ENCODE measurements at places on chromosomes 12 and 14. TPM values are rescaled to one million over a fixed set of nuclear protein-coding genes. Genes with fewer than 3 reads are reported as not detected.

- no peaks in the 10 kb centered on the region for H3K36me3 ChIP-seq
- no peak for DNase-seq
- no peak overlapping the region for H3K27ac ChIP-seq
- no peaks in the 10 kb centered on the region for H3K27me3 ChIP-seq
- no peak overlapping the region for H3K4me3 ChIP-seq
Observed at GRCh38 chr12:66529934-66530333, 148.9 kb downstream of the GRIP1 start.

DNA sequence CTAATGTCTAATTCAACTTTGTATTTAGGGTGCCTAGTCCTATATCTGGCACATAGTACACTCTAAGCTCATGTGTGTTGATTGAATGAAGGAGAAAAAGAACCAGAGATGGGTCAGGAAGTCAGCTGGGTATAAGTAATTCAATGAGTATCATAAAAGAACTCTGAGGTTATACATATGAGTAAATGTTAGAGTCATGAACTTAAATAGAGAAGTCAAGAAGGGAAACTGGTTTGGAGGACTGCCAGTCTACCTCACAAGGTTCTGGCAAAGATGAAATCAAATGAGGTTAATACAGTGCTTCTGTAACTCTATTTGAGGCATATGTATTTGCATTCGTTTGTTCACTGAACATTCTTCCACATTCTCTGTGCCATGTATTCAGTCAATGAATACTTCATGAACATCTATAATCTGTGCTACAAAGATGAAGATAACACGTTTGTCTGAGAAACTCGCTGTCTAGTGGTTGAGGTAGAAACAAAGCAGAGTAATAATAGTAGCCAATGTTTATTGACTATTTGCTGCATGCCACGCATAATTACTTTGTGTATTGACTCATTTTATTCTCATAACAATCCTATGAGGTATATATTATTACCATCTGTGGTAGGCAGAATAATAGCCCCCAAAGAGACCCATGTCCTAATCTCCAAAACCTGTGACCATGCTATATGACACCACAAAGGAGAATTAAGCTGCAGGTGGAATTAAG lies 88.9 kb downstream of the PTGER2 start:
- peaks cover 19% of the 10 kb centered on the region for H3K36me3 ChIP-seq
- H3K27ac ChIP-seq: peak overlapping the region; percentile 47
- no peak overlapping the region for H3K4me3 ChIP-seq
- no peaks in the 10 kb centered on the region for H3K27me3 ChIP-seq
- no peak for DNase-seq
- peaks cover 69% of the 10 kb centered on the region for H3K4me1 ChIP-seq

GRCh38 chr12:25976289-25976688 lies 17.8 kb downstream of the RASSF8 start:
- H3K27me3 ChIP-seq: peaks cover 12% of the 10 kb centered on the region
- no peak overlapping the region for H3K4me3 ChIP-seq
- no peak for DNase-seq

GRCh38 chr12:95738024-95738611 lies 52.4 kb downstream of the NTN4 start:
- no peak overlapping the region for H3K27ac ChIP-seq
- H3K4me3 ChIP-seq: no peak overlapping the region
- no peaks in the 10 kb centered on the region for H3K27me3 ChIP-seq
- no peaks in the 10 kb centered on the region for H3K36me3 ChIP-seq

DNA sequence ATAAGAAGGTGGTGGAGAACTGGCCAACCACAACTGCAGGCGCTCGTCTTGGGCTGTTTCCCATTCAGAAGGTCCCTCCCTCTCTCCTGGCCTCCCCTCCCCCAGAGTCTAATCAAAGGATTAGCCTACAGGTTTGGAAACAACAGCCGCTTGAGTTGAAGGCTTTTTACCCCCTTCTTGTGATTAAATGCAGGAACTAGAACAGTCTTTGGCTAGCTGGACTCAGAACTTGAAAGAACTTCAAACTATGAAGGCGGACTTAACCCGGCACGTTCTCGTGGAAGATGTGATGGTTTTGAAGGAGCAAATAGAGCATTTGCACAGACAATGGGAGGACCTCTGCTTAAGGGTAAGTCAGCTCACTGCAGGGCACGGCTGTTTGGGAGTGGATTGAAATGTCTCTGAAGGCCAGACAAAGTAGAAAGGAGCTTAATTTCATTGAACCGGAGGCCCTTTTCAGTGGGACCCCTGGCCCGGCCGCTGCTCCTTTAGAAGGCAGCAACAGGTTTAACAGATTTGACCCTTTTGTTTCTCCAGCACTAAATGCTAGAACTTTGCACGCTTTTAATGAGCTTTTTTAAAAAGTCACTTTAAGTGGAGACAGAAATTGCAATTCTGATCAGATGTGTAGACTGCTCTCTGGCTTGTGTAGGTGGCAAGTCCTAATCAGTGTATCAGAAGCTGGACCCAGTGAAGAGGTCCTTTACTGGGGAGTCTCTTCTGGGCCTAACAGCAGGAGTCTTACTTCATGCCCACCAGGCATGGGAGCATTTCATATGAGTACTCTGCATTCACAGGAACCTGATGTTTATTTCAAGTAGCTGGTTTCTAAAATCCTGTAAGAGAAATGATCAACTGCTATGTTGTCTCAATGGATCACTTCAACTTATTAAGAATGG lies 107.7 kb downstream of the ESR2 start:
- no peaks in the 10 kb centered on the region for H3K27me3 ChIP-seq
- H3K4me1 ChIP-seq: peaks cover 4% of the 10 kb centered on the region
- no peak overlapping the region for H3K27ac ChIP-seq
- peaks cover 20% of the 10 kb centered on the region for H3K36me3 ChIP-seq

DNA sequence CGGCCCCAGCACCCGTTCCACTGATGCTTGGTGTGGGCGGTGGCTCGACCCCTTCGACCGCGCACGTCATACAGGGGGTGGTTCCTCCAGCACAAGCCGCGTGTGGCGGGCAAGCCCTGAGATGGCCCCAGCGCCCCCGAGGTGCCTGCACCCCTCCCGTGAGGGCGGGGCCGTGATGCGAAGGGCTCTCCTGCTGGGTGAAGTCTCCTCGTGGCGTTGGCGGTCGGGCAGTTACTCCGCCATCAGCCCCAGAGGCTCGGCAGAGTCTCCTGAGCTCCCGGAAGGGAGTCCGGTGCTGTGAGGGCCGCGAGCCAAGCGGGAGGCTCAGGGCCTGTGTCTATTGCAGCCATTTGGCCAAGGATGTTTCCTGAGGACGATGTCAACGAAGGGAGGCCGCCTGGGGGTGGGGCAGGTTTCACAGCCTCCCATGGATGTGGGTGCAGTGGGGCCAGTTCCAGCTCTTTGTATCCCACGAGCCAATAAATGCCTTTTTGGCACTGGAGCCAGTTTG lies 78.1 kb upstream of the GALNT9 start:
- no peak overlapping the region for H3K4me3 ChIP-seq
- no peak for DNase-seq
- H3K27ac ChIP-seq: no peak overlapping the region

DNA sequence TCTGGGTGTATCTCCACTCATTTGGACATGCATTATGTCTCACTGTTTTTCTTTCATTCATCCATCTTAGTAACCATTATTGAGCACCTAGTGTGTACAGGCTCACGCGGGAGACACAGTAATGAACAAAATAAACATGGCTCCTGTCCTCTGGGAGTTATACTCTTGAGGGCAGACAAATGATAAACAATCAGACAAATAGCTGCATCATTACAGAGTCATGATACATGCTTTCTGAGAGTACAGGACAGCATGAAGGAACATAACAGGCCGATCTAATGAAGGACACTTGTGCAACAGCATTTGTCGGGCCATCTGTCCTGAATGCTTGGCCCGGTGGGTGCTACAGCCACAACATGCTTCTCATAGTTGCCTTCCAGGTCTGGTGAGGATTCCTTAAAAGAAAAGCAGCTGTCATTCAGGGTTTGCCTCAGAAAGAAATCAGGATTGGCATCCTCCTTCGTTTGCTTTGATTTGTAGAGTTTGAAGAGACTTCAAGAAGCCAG lies 77.2 kb upstream of the EGLN3 start:
- no peak overlapping the region for H3K27ac ChIP-seq
- peaks cover 2% of the 10 kb centered on the region for H3K27me3 ChIP-seq
- H3K36me3 ChIP-seq: no peaks in the 10 kb centered on the region
- no peak for DNase-seq
- no peak overlapping the region for H3K4me3 ChIP-seq
- peaks cover 14% of the 10 kb centered on the region for H3K4me1 ChIP-seq

GRCh38 chr14:60485057-60485597 lies 736 bp downstream of the C14orf39 start:
- H3K4me1 ChIP-seq: peaks cover 2% of the 10 kb centered on the region
- H3K4me3 ChIP-seq: no peak overlapping the region
- H3K36me3 ChIP-seq: no peaks in the 10 kb centered on the region
- H3K27me3 ChIP-seq: peaks cover 21% of the 10 kb centered on the region

GRCh38 chr14:104804481-104805325 lies 3.8 kb downstream of the ZBTB42 start:
- peaks cover 3% of the 10 kb centered on the region for H3K4me1 ChIP-seq
- DNase-seq: no peak
- H3K4me3 ChIP-seq: no peak overlapping the region
- H3K36me3 ChIP-seq: no peaks in the 10 kb centered on the region

- peaks cover 4% of the 10 kb centered on the region for H3K36me3 ChIP-seq
- H3K4me3 ChIP-seq: no peak overlapping the region
- no peak for DNase-seq
- H3K4me1 ChIP-seq: no peaks in the 10 kb centered on the region
- peaks cover 3% of the 10 kb centered on the region for H3K27me3 ChIP-seq
- no peak overlapping the region for H3K27ac ChIP-seq
Observed at GRCh38 chr12:46159309-46159901, 109.4 kb downstream of the SLC38A1 start.

DNA sequence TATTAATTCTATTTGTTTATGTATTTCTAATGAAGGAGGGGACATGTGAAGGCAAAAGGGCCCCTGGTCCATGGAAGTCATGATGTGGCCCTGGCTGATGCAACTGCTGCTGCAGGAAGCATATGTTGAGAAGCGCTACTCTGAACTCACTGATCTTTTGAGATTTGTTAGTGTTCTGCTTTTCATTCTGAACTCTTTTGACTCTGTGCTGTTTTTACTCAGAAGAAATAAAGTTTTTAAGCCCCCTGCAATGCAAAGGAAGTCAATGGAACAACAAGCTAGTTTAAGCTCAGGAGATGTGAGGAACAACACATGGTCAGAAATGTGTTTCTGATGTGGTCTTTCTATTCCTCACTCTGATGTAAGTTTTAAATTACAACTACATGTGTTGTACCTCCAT lies 88.9 kb upstream of the BTG1 start:
- no peaks in the 10 kb centered on the region for H3K36me3 ChIP-seq
- H3K27ac ChIP-seq: no peak overlapping the region
- no peak for DNase-seq
- H3K27me3 ChIP-seq: no peaks in the 10 kb centered on the region

- no peak overlapping the region for H3K4me3 ChIP-seq
- no peak for DNase-seq
- peaks cover 13% of the 10 kb centered on the region for H3K4me1 ChIP-seq
- H3K27me3 ChIP-seq: peaks cover 43% of the 10 kb centered on the region
- no peak overlapping the region for H3K27ac ChIP-seq
Observed at GRCh38 chr12:13347241-13348043, 150.9 kb downstream of the EMP1 start.

GRCh38 chr14:68216079-68216478 lies 396.5 kb downstream of the RAD51B start:
- no peak overlapping the region for H3K4me3 ChIP-seq
- H3K27ac ChIP-seq: no peak overlapping the region
- H3K4me1 ChIP-seq: peaks cover 17% of the 10 kb centered on the region
- no peaks in the 10 kb centered on the region for H3K27me3 ChIP-seq
- no peak for DNase-seq

- no peaks in the 10 kb centered on the region for H3K36me3 ChIP-seq
- H3K27me3 ChIP-seq: peaks cover 3% of the 10 kb centered on the region
- no peak for DNase-seq
- H3K4me1 ChIP-seq: peaks cover 9% of the 10 kb centered on the region
- no peak overlapping the region for H3K27ac ChIP-seq
- H3K4me3 ChIP-seq: no peak overlapping the region
Observed at GRCh38 chr14:51004352-51004800, 60.1 kb upstream of the PYGL start.

DNA sequence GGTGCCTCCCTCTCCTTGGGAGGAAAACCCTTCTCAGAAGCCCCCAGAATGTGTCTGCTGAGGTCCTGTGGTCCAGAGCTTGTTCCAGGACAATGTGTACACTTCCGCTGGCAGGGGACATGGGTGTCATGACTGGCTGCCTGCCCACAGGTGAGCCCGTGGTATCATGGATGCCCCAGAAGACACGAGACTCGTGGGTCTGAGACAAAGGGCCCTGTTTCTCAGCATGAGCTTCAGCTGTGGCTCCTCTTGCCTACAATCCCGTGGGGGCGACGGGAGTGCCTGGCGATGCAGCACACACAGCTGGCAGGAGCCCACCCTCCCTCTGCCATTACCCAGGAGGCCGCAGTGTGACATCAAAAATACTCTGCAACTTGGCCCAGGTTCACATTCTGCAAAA lies 7.0 kb downstream of the TMEM121 start:
- peaks cover 5% of the 10 kb centered on the region for H3K27me3 ChIP-seq
- no peak overlapping the region for H3K4me3 ChIP-seq
- no peak overlapping the region for H3K27ac ChIP-seq
- H3K4me1 ChIP-seq: peaks cover 2% of the 10 kb centered on the region

GRCh38 chr12:44465139-44465538 lies 411.0 kb downstream of the NELL2 start:
- H3K27me3 ChIP-seq: no peaks in the 10 kb centered on the region
- DNase-seq: no peak
- H3K4me1 ChIP-seq: no peaks in the 10 kb centered on the region
- no peak overlapping the region for H3K4me3 ChIP-seq
- no peaks in the 10 kb centered on the region for H3K36me3 ChIP-seq

GRCh38 chr12:48903982-48904411 lies 21.3 kb downstream of the FKBP11 start:
- H3K27me3 ChIP-seq: no peaks in the 10 kb centered on the region
- H3K27ac ChIP-seq: no peak overlapping the region
- DNase-seq: peak; percentile 69
- H3K4me1 ChIP-seq: peaks cover 9% of the 10 kb centered on the region
- no peaks in the 10 kb centered on the region for H3K36me3 ChIP-seq

DNA sequence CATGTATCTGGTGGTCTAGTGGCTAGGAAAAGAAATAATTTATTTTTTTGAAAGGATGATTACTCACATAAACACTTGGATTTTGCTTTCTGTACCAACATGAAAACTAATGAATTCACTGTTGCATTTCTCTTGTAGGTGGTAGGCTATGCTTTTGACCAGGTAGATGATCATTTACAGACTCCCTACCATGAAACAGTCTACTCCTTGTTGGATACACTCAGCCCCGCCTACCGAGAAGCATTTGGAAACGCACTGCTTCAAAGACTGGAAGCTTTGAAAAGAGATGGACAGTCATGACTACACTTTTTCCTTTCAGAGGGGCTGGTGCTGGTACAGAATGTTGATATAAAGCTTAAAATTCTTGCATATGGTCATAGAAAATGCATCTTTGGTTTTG lies 6.5 kb upstream of the AK7 start:
- H3K27ac ChIP-seq: no peak overlapping the region
- peaks cover 18% of the 10 kb centered on the region for H3K36me3 ChIP-seq
- H3K4me3 ChIP-seq: no peak overlapping the region
- H3K4me1 ChIP-seq: peaks cover 6% of the 10 kb centered on the region
- DNase-seq: no peak
- H3K27me3 ChIP-seq: no peaks in the 10 kb centered on the region

GRCh38 chr14:51023964-51024363 lies 70.9 kb downstream of the TRIM9 start:
- no peak overlapping the region for H3K4me3 ChIP-seq
- no peak overlapping the region for H3K27ac ChIP-seq
- H3K27me3 ChIP-seq: peaks cover 5% of the 10 kb centered on the region
- DNase-seq: no peak
- H3K4me1 ChIP-seq: no peaks in the 10 kb centered on the region

The IGF1 gene
- 1.6 TPM for total RNA-seq

The ESRRB gene
- total RNA-seq: 0.23 TPM

The RHEBL1 gene
- total RNA-seq: 16.0 TPM

The MLF2 gene
- total RNA-seq: 172 TPM

The MAP3K9 gene
- total RNA-seq: 5.5 TPM

The CDC42BPB gene
- 2.3 TPM for total RNA-seq

Data from activated T-helper 2 cell treated with anti-CD3 and anti-CD28 coated beads, Interferon-gamma antibody, Interleukin-2, Interleukin-4, amounts not matched to agents 10 μg/mL and 5 μg/mL and 100 μg/mL, durations not matched to agents 14 hours and 24 hours and 36 hours (primary cell).